ENCODE measurements at places on chromosomes 5 and 9.

DNA sequence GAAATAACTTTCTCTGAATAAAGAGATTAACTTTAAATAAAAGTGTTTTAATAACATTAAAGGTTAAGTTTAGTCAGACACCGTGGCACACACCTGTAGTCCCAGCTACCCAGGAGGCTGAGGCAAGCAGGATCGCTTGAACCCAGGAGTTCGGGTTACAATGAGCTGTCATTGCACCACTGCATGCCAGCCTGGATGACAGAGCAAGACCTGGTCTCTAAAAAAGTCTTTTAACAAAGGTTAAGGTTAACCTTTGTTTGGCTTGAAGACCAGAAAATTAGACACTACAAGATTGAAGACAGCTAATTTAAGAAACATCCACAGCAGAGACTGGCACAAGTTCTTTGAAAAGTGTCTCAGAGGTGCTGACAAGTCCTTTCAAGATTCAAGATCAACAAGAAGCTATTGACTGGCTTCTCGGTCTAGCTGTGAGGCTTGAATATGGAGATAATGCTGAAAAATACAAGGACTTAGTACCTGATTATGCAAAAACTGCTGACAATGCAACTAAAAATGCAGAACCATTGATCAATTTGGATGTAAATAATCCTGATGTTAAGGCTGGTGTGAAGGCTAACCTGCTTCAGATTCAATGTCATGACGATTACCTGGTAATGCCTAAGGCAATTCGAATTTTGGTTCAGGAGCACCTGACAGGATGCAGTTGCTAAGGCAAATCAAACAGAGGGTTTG is 48.8 kb downstream of the FAM81B start:
- no peak for DNase-seq

- DNase-seq = peak; percentile 9
Observed at GRCh38 chr5:168881427-168882149, 302.4 kb upstream of the PANK3 start.

DNA sequence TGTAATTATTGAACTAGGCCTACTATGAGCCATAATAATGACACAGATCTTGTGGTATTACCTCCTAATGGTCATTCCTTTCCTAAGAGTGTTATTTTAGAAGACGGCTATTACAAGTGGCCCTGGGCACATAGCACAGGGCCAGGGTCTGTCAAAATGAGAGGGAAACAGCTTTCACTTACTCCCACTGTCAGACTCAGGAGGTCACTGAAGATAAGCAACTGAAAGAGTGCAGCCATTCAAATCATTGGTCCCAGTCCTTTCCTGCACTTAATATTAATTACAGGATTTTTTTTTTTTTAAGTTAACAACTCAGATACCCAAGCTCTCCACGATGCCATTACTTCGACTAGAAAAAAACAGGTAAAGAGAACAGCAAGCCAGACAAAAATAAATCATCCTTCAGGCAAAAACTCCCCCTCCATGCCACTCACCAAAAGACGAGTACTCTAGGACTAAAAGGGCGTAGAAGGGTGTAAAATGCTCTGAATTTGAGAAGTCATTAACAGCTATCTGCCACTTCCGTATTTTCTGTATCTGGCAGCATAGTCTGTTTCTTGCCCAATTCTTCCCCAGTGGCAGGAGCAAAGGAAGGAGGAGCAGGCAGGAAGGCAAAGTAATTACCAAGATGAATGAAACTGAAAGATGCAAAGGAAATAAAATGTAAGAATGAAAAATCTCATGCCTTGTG is 87.4 kb downstream of the ZNF608 start:
- DNase-seq = no peak

- DNase-seq = no peak
Observed at GRCh38 chr5:55039843-55040242, 15.8 kb downstream of the GZMK start.

DNA sequence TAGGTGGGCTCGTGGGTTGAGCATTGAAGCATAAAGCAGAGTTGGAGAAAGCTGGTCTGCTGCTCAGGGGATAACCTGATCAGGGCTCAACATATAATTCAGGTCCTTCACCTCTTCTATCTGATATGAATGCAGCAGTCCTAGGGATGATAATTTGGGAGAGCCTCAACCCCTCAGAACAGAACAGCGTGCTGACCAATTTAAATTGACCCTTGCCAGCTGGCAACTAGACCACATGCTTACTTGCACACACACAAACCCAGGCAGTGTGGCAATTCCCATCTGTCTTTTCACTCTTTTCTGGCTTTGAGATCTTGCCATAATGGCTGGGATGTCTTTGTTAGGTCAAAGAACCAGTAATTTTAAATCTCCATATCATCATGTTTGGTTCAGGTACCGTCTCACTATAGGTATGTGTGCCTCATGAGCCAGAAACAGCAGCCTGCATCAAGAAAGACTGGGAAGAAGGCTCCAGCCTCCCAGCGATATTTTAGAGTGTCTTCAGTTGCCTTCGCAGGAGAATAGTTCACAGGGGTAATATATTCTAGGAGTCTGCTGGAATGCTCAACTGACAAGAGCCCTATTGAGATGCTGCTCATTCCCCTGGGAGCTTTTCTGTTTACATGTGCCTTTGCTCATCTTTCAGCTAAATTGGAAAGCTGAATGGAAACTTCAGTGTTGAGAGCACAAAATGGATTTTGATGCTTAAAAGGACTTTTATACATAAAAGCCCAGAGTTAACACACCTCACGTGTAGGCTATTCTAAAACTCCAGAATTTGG is 497.6 kb downstream of the RASEF start:
- no peak for DNase-seq

GRCh38 chr5:98796197-98796972 is 22.9 kb downstream of the RGMB start:
- peak; percentile 59 for DNase-seq

DNA sequence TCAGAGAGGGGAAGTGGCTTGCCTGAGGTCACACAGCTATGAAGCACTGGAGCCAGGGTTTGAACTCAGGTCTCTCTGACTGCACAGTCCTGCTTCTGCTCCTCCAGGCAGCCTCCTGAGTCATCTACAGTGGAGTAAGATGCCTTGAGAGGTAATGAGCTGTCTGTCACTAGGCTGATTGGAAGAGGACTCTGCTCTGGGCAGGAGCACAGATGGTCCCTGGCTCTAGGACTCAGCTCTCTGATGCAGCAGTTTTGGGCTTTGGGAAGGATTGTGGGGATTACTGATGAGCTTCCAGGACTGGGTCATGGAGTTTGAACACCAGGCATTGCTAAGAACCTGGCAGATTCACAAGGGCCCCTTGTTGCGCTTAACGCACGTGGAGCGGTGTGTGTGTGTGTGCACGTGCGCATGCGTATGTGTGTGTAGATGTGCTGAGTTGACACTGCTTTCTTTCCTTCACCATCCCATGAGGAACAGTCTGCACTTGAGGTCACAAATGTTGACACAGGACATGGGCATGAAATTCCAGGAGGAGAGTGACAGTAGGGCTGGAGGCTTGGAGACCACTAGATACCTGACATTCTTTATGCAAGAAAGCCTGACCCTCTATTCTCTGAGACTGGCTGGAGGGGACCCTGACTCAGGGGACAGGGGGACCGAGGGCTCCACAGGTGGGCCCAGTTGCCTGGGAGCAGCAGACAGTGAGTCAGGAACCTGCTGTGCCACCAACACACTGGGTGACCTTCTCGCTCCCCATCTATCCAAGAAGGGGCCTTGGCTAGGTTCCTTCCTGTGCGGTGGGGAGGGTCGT is 170.5 kb downstream of the RGS3 start:
- DNase-seq = no peak

DNA sequence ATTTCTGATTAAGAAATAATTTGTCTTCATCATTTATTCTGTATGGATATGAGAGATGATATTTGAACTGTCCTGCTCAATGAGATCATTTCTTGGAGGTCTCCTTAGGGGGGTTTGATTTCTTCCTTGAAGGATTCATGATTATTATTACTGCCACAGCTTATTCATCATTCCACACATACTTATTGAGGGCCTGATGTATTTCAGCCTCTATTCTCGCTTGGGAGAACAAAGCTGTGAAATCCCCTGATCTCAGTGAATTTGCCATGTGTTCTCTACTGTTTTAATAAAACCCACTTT is 36.9 kb downstream of the PARP8 start:
- DNase-seq = no peak

DNA sequence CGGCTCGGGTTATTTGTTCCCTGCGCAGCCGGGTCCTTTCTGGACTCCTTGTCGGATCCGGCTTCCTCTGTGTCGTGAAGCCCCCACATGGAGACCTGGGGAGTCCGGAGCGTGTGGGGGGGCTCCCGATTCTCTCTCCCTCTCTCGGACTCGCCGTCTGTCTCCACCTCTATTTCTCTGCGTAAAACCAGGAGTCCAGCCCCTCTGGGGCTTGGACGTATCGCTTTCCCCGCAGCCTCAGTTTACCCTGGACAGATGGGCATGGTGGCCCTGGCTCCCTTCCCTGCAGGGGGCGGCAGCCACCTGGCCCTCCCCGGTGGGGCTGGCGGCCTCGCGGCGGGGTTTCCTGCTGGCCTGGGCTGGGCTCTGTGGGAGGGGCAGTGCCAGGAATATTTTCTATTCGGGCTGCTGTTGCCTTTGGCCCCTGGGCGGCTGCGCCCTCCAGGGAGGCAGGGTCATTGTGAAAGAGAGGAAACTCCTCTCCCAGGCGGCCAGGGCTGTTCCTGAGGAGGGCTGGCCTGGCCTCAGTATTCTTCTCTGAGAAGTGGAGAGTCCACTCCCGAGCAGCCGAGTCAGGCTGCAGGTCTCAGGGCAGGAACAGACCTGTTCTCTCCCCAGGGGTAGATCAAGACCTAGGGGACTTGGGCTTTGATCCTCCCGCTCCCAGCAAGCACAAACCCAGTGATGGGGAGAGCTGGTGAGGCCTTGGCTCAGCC is 665 bp downstream of the ASS1 start:
- DNase-seq = peak; percentile 54

- no peak for DNase-seq
Observed at GRCh38 chr5:173998531-173998930, 9.6 kb downstream of the C5orf47 start.

GRCh38 chr5:138636398-138636944 is 61.3 kb upstream of the HSPA9 start:
- DNase-seq = no peak

DNA sequence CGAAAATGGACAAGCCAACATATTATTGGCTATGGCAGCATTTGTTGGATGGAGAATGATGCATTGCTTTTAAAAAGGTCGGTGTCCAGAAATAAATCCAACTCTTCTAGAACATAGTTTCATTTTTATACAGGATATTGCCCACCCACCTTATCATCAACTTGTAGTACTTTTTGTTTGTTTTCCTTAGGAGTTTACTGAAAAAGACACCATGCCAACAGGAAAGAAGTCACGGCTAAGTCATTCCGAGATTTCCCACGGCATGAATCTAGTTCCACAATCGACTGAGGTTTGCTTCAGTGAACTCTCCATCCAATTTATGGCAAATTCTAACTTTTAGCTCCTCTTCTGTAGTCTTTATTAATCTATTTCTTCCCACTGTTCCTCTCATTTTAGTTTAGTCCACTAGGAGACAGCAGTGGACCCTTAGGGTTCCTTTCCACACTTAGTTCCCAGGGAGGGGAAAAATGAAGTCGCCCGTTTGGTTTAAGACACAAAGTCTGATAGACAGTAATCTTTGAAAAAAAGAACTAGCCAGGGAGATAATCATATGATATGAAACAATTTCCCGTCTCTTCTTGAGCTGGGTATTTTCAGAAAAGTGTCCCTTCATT is 237.5 kb downstream of the AP3B1 start:
- DNase-seq = no peak

GRCh38 chr5:59489551-59489950 is 404.0 kb downstream of the PDE4D start:
- DNase-seq = no peak

GRCh38 chr9:5879419-5880181 is 11.1 kb upstream of the MLANA start:
- DNase-seq = no peak

DNA sequence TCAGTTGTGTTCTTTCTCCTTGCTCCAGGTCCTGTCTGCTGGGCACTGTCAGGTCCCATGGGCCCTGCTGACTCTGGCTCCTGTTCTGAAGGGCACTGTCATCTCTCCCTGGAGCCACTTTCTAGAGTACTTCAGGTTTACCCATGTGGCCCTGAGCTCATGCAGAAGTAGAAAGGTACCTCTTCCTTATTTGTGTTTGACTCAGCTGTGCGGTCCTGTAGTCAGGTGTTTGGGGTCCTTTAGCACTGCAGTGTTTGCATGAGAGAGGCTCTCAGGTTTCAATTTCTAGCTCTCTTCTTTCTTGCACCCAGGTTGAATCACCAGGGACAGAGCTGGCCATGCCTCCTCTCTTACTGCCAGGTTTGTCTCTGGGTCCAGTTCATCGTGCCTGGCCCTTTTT is 71.5 kb downstream of the HSPA4 start:
- no peak for DNase-seq

- DNase-seq = no peak
Observed at GRCh38 chr5:57598097-57598496, 115.5 kb upstream of the ACTBL2 start.

- no peak for DNase-seq
Observed at GRCh38 chr5:4405614-4406219, 734.4 kb upstream of the ADAMTS16 start.

GRCh38 chr5:92944903-92945604 is 636.0 kb downstream of the NR2F1-AS1 start:
- no peak for DNase-seq

DNA sequence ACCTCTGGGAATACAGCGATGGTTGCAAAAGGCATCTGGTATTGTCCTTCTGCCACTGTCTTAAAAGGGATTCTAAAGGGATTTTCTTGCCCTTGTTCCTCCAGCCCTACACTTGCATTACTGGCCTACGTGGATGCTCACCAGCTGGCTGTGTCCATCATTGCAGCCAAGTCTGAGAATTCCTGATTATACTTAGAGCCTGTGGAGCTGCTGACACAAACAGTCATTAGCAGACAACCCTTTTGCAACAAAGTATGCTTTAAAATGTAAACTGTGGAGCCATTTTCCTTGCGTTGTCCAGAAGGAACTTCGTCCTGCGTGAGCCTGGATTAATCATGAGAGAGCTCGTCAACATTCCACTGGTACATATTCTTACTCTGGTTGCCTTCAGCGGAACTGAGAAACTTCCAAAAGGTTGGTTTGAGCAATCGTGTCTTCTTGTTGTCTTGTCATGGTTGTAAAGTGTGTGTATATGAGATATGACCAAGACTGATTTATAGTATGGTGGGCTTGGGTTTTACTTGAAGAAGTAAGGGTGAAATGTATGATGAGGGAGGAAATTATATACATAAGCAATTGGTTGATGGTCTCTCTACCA is at the start of gene MUSK:
Gene MUSK (plus strand): TSS at position 222 of the 598 bp plus-strand sequence. CDS start 114 bp downstream, at position 336.
- DNase-seq = no peak

DNA sequence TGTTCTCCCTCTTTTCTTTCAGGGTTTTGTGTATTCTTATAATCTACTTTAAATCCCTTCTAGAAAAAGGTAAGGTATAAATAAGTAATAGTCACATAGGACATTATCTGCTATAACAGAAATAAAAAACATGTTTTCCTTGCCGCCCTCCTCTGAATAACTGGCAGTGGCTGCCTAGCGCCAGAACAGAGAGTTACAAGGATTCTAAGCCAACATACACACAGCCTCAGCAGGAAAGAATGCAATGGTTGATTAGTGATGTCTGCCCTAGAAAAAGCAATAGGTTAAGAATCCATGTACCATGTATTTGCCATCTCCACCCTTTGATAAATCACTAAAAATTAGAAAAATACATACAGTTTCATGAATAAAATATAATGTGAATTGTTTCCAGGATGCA is 4.9 kb downstream of the MED27 start:
- DNase-seq = no peak

- no peak for DNase-seq
Observed at GRCh38 chr5:172093559-172093958, 87.1 kb upstream of the FBXW11 start.

GRCh38 chr9:71025728-71026127 is 95.7 kb downstream of the TRPM3 start:
- no peak for DNase-seq

GRCh38 chr9:130260816-130261765 is 4.5 kb upstream of the HMCN2 start:
- no peak for DNase-seq

All from RPMI8226 (cell line).